ENCODE measurements at places on chromosomes 16 and 17.

DNA sequence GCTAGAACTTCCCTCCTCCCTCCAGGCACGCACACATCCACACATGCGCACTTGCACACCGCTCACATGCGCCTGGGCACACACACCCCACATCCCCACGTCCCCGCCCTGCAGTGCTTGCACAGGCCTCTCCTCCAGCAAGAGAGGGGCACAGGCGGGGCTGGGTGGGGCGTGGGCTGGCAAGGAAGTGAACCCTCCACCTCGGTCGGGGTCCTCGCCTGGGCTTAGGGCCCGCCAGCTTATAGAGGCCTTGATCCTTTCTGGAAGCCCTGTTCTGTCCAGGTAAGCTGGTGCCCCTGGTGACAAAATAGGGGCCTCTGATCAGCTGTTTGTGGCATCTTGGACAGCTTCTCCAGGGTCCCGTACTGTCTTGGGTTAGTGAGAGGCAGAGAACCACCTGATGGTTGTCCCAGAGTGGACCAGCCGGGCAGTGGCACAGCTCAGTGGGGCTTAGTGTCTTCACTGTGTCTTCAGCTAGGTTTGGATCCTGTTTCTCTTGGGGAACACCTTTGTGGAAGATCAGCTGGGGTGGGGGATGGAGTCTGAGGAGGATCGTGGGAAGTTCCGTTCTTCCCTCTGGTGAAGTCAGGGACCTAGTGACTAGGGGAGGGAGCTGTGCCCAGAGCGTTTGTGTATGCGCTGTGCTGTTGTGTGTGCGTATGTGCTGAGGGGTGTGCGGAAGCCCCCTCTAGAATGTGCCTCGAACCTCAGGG, 12.1 kb downstream of the TBX4 start:
- DNase-seq, result no peak

DNA sequence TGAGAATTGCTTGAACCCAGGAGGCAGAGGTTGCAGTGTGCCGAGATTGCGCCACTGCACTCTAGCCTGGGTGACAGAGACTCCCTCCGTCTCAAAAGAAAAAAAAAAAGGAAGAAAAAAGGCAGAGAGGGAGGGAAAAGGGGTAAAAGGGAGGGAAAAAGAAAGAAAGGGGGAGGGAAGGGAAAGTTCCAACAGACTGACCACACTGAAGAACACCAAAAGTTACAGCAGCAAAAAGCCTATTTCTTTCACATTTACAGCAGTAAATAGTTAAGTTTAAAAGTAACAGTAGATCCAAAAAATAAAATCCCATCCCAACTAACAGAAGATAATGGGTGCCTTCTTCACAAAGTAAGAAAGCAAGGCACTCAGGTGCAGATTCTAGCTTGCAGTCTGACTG, 36.9 kb upstream of the C17orf78 start:
- no peak for DNase-seq

- no peak for DNase-seq
Measured at GRCh38 chr16:52450916-52451315, 96.0 kb downstream of the TOX3 start.

- no peak for DNase-seq
Measured at GRCh38 chr17:1033503-1033902, 36.6 kb downstream of the TIMM22 start.

DNA sequence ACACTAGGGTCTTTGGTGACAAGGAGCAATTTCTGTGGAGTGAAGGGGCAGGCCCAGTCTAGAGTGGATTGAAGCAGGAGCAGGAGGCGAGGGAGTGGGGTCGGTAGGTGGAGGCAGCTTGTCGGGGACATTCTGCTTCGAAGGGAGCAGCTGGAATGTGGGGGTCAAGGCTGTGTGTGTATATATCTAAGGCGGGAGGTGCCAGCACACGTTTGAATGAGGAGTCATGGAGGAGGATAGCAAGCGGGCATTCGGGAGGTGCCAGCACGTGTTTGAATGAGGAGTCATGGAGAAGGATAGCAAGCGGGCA, 17.7 kb downstream of the NT5M start:
- no peak for DNase-seq

DNA sequence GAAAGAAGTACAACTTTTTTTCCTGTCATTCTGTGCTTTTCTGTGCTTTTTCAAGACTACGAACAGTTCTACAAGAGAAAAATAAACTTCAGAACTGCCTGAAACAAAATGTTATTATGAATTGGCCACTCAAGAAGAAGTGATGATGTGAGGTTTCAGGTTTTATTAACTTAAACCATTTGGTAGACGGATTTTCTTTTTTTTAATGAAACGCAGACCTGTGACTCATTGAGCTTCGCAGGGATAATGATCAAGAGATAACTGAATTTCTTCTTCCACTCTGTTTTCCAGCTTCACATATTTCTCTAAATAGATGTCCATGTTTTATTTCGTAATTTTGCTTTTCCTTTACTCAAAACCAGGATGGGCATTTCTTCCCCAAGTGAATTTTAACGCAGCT, 32.7 kb downstream of the AIPL1 start:
- no peak for DNase-seq

- DNase-seq, result no peak
Measured at GRCh38 chr17:9487406-9487805, 88.2 kb downstream of the STX8 start.

DNA sequence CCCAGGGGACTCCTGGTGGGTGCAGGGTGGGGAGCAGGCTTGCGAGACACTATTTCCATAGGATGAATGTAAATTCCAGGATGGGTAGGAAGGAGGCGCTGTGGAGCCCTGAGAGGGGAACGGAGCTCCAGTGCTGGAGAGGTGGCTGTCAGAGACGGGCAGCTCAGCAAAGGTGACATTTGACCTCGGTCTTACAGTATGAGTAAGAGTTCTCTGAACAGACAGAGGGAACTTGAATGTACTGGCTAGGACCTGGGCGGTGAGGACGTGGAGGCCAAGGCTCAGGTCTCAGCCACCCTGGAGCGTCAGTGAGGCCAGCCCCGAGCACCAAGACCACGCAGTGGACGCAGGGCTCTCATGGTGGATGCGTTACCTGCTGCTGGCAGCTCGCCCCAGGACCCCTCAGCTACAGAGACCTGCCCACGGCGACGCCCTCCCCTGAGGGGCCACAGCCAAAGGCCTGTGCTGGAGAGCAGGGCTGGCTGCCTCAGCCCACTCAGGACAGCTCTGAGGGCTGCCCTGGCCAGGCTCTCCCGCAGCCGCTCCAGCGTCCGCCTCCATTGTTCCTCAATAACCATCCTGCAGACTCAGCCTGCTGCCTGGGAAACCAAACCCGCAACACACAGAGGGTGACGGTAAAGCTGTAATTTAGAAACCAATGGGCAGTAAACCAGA, 65.9 kb upstream of the TNRC6C start:
- DNase-seq, result no peak

DNA sequence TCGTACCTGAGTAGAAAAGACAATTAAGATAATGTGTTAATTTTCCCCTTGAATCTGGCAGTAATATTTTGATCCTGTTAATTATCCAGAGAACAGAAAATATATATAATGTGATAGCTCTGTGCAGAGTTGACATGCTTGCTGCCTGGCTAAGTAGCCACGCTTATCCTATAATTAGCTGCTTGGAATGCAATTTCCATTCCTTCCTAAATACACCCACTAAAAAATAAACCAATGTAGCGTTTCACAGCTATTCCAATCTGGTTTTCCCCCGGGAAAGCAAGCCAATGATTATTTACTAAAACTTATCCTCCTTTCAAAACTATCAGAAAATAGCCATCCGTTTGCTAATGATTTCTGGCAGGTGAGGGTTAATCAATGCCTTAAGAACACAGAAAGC, 134.5 kb upstream of the IRX5 start:
- no peak for DNase-seq

GRCh38 chr17:61574542-61575351, 16.3 kb downstream of the NACA2 start:
- no peak for DNase-seq

DNA sequence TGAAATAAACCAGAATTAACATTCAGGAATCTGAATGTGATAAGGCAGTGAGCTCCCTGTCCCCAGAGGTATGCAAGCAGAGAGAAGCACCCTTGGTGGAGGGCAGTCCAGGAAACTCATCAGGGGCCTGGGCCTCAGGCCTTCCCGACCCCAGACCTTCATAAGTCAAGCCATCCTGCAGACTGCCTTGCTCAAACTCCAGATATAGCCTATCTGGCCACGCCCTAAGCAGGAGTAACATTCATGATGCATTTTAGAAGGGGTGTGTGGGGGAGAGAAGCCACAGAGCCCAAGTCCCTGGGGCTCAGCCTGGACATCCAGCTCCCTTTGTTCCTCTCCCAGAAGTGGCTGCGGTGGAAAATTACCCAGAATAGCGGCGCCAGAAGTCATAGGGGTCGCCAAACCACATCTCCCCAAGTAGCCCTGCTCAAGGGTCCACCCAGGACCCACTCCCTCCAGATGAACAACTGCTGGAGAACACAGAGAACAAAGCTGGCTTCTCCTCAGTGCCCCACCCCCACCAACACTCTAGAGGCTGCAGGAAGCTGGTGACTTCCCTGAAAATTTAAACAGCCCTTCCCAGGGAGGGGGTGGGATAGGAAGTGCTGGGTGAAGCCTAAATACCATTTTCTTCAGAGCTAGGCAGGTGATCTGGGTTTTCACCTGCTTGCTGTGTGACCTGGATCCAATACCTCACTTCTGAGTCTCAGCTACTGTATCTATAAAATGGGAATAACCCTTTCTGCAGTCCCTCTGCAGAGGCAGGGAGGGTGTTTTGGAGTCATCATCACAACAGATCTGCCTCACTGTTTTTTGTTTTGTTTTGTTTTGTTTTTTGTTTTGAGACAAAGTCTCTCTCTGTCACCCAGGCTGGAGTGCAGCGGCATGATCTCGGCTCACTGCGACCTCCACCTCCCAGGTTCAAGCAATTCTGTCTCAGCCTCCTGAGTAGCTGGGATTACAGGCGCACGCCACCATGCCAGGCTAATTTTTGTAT, 1.5 kb upstream of the SREBF1 start:
- DNase-seq, result no peak

DNA sequence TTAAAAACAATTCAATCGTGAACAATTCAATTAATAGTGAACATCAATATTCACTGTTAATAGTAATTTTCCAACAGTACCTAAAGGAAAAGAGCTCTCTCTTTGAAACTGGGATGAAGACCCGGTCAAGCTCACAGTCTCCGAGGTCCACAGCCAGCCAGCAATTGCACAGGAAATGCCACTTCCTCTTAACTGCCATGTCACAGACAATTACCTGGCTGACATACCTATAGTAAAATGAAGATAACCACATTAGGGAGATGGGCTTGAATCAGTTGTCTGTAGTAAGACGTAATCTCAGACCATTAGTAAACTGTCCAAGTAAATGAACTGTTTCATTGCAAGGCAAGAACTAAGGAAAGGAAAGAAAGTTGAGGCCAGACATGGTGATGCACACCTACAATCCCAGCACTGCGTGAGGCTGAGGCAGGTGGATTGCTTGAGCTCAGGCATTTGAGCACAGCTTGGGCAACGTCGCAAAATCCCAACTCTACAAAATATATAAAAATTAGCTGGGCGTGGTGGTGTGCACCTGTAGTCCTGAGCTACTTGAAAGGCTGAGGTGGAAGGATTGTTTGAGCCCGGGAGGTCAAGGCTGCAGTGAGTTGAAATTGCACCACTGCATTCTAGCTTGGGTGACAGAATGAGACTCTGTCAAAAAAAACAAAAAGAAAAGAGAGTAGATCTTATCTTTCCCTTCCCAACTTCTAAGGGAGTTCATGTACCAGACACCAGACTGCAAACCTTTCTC, 36.9 kb downstream of the PKD1L3 start:
- DNase-seq, result no peak

- DNase-seq, result no peak
Measured at GRCh38 chr16:73022534-73022933, 25.4 kb downstream of the ZFHX3 start.

GRCh38 chr17:70773258-70773657, 603.9 kb downstream of the KCNJ2 start:
- DNase-seq, result no peak

DNA sequence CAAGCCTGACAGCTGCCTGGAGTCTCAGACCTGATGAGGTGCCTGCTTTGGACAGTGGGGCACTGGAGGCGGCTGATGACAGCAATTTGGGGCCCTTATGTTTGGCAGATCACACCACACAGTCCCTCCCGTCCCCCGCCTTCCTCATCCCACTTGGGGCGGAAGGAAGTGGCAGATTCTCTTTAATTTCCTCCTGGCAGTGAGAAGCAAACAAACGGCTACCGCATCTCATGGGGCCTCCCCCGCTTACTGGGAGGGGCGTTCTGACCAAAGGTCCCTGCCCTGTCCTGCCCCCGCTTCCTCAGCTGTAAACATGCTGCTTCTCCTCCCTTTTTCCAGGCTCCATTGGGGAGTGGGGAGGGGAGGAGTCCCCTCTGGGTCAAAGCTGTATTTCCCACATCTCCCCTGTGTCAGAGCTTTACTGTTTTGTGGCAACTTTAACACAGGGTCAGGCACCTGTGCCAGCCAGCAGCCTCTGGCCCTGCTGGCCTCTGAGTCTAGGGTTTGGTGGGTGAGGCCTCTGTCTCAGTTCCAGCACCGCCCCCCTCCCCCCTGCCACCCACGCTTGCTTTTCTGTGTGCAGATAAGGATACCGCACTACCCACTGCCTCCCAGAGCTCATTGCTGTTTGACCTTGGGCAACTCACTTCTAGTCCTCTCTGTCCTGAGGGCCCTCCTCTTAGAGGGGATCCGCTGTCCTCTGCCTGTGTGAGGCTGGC, 5.4 kb upstream of the NFATC3 start:
- peak; percentile 46 for DNase-seq

- no peak for DNase-seq
Measured at GRCh38 chr17:12727881-12728280, 61.4 kb upstream of the ARHGAP44 start.

GRCh38 chr16:71863995-71864394, 18.2 kb downstream of the ATXN1L start:
- DNase-seq, result no peak

GRCh38 chr16:74099530-74099929, 197.1 kb upstream of the PSMD7 start:
- no peak for DNase-seq

DNA sequence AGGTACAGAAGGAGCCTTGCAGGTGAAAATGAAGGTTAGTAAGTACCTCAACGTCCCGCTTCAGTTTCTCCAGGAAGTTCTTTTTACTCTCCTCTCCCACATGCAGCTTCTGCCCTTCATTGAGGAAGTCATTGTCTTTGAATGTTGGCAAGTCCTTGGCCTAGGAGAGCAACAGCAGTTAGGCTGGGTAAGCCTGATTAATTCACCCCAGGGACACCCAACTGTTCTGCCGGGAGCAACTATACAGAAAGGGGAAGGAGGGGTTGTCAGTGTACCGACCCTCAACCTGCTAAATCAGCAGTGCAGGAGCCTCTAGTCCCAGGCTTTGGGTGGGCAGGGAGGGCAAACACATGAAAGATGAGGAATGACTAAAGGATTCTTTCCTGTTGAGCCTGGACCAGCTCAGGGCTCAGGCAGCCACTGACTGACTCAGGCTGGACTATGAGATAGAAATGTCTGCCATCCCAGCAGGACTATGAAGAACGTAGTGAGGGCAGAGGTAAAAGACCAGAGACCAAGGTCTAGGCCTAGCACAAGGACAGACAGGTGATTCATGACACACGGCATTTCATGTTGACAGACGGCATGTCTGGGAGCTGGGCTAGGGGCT, 21.6 kb downstream of the PIP4K2B start:
- no peak for DNase-seq
